ENCODE measurements at places on chromosomes 5 and 9.

DNA sequence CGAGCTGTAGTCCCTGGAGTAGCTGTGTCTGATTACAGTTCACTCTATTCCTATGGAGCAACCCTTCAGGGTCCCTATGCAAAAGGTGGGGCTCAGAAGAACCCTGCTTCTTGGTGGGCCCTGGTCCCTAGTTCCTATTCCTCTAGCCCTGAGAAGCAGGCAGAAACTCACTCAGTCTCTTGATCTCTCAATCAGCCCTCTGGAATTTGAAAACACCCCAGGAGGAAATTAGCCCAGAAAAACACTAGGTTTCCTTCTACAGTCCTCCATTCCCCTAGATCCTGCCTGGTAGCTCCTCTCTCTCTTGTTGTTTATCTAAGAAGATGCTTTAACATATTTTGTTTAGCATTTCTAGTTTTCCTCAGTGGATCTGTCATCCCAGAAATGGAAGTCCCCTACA, 7.6 kb downstream of the RGS3 start:
- no peak for DNase-seq

DNA sequence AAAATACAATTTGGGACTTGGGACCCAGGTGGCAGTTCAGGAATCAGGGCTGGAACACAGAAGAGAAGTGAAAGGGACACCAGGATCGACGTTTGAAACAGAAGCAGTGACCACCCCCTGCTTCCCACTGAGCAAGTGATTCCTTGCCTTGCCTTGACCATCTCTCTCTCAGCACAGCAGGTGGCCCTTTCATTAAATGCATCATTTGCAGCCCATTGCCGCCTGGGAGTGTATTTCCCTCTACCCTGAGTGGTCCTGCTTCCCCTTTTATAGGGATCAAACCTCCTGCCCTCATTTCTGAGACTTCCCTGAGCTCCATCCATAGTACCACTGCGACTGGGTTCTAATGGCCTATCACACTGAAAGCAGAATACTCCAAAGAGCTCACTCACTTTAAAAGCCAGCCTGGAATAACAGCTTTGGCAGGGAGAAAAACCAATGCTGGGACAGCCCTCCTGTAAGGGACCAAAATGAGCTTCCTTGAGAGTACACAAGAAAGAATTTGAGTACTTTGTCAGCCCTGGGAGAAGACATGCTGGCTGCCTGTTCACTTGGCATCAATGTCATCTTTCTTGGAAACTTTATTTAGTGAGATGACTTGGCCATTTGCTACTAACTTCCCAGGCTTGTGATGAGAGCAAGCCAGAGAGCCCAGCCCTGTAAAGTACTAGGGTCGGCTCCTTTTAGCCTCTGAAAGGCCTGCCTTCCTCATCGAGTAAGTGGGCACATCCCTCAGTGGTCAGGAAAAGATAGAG, 149.7 kb downstream of the SLIT3 start:
- DNase-seq: no peak

DNA sequence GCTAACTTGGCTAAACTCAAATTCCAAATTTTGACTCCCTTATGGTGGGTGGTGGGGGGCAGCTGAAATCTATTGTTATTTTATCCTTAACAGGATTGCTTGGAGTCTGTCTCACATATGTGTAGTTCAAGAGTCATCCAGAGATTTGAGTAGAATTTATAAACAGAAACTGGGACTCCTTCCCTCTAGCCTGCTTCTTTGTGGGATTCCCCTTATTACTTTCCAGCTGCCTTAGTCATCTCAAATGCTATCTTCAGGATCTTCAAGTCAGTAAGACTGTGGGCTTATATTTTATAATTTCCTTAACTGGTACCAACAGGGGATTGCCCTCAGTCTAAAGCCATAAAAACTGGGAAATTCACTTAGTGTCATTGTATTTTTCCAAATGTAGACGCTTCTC, 55.5 kb downstream of the NNT start:
- no peak for DNase-seq

DNA sequence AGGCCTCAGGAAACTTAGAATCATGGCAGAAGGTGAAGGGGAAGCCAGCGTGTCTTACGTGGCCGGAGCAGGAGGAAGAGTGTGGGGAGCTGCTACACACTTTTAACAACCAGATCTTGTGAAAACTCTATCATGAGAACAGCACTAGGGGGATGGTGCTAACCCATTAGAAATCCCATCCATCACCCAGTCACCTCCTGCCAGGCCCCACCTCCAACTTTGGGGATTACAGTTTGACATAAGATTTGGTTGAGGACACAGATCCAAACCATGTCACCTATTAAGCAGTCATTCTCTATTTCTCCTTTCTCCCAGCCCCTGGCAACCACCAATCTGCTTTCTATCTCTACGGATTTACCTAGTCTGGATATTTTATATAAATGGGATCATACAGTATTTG, 26.9 kb downstream of the PBX3 start:
- DNase-seq: no peak

- DNase-seq: no peak
Observed at GRCh38 chr9:87157366-87158031, 210.2 kb upstream of the GAS1 start.

All from activated CD4-positive, alpha-beta T cell treated with anti-CD3 and anti-CD28 coated beads, Interleukin-10, Interleukin-2, amounts not matched to agents 100 ng/mL and 50 ng/mL, durations not matched to agents 16 hours and 8 hours (primary cell).